ENCODE measurements at places on chromosomes 2 and 18. TPM values are rescaled to one million over a fixed set of nuclear protein-coding genes. Genes with fewer than 3 reads are reported as not detected.
A peak's percentile ranks its signal among the peaks of the same experiment; 100 is the strongest.

- no peak for DNase-seq
These were observed 465.2 kb downstream of the ERBB4 start for GRCh38 chr2:212073360-212073759.

- DNase-seq: no peak
These were observed 290.3 kb upstream of the CCDC68 start for GRCh38 chr18:55249550-55249949.

- DNase-seq: no peak
These were observed 180.6 kb downstream of the MTX2 start for GRCh38 chr2:176449852-176450251.

DNA sequence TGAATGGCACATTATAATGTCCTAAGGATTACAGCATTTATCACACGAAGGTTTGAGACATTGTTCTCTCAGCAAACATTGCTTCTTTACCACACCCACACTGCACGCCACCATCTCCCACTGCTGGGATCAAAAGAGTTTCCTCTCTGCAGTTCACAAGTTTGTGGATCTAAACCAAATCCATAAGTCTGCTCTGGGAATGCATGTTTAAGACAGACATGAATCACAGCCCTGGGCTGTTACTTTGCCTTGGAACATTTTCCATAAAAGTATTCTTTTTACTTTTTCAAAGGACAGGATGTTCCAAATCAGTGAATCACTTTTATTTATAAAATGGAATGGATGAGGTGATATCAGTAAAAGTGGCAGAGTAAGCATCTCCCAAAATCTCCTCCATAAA lies 36.1 kb downstream of the STPG4 start:
- no peak for DNase-seq

- peak; percentile 57 for DNase-seq
These were observed 38.3 kb downstream of the TMEM17 start for GRCh38 chr2:62467475-62468321.

DNA sequence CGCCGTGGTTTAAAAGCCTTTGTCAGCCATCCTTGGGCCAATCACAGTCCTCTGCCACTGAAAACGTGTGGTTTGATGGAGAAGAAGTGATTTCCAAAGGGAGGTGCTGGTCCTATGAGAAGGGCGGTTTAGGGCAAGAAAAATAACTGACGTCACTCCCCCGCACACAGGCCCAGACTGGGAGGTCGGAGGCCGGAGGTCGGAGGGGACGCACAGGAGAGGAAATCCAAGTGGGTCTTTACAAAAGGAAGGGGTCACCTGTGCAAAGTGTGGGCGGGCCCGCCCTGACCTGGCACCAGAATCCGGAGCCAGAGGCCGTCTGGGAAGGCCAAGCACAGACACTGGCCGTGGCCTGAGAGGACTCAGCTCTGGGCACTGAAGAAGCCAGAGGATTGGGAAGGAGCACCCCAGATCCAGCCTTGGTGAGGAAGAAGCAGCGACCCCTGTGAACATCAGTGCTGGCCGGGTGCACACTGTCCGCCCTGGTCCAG lies 18.0 kb upstream of the KCNG2 start:
- no peak for DNase-seq

The HYCC2 gene
- total RNA-seq: 36.7 TPM

The ZDBF2 gene
- 8.1 TPM for total RNA-seq

The CNTNAP5 gene
- total RNA-seq: not detected

Measured in lower lobe of right lung (tissue), 2 donors.